ENCODE measurements at places on chromosomes 11 and 22. TPM values are rescaled to one million over a fixed set of nuclear protein-coding genes. Genes with fewer than 3 reads are reported as not detected.

DNA sequence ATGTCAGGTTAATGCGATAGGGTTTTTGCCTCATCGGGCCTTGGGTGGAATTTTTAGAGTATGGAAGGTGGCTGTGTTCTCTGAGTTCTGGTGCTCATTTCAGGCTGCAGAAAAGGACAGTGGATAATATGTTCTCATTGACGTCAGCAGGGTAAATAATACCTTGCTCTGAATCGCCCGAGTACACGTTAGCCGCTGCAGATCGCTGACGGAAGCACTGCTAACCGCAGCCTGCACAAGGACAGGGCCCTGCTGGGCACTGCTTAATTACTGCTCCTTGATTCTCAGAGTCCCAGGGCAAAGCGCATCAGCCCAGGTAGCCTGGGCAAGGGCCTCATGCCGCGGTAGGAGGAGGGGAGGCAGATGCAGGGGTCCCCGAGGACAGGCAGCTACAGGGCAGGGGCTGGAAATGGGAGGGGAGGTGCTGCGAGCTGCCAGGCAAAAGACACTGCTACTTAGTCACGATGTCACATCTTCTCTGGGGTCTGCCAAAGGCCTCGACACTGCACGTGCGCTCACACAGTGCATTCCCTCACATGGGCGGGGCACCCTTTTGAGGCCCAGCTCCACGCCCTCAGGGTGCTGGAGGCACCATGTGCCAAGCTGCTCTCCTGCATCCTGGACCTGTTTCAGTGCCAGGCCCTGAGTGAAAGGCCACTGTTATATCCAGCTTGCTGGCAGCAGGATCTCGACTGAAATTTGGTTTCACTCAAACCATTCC, 35.2 kb downstream of the PPP2R1B start:
- no peaks in the 10 kb centered on the region for H3K36me3 ChIP-seq
- no peak for DNase-seq

GRCh38 chr11:28284196-28284595, 176.0 kb downstream of the METTL15 start:
- no peaks in the 10 kb centered on the region for H3K27me3 ChIP-seq
- no peak overlapping the region for H3K27ac ChIP-seq
- DNase-seq, result no peak
- H3K4me1 ChIP-seq, result no peaks in the 10 kb centered on the region
- no peaks in the 10 kb centered on the region for H3K36me3 ChIP-seq

Gene EFCAB6
- 0.32 TPM for total RNA-seq

DNA sequence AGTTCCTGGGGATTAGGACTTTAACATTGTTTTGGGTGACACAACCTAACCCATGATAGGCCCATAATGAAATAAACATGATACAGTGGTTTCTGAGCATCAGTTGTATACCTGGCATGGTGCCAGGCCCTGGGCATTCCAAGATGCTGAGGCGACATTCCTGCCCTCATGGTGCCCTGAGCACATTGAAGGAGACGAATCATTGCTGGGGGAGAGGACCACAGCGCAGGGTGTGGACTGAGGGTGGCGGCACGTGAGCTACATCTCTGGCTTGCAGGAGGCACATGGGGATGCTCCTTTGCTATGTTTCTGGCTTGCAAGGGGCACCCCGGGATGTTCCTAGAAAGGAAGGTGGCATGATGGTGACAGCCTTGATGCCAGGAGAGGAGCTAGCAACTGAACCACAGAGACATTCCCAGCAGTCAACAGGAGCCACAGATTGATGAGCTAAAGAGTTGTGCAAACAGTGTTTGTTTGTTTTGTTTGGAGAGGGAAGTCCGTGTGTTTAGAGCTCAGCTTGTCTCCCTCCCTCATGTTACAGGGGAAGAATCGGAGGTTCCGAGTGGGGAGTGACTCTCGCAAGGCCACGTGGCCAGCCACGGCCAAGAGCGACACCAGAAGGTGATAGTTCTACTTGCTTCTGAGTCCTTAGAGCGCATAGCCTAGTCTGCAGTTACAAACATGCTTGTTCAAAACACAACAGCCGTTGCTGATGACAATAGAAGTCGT, 106.4 kb downstream of the MIAT start:
- no peak overlapping the region for H3K4me3 ChIP-seq
- DNase-seq, result no peak
- no peaks in the 10 kb centered on the region for H3K4me1 ChIP-seq

DNA sequence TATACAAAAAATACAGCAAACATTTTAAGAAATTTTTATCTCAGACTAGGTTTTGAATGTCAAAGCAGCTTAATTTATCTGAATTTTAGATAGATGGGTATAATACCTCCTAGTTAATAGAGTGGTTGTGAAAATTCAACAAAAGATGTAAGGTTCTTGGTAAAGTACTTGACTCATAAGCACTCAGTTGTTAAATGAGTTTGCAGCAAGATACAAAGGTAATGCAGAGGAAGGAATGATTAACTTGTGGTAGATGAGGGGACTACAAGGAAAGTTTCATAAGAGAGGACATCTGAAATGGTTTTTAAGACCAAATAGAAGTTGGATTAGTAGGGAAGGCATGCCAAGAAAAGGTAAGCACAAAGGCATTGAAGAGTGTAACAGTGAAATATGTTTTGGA, 37.4 kb downstream of the PPME1 start:
- no peak overlapping the region for H3K27ac ChIP-seq
- no peak overlapping the region for H3K4me3 ChIP-seq
- no peaks in the 10 kb centered on the region for H3K27me3 ChIP-seq
- H3K36me3 ChIP-seq, result no peaks in the 10 kb centered on the region
- H3K4me1 ChIP-seq, result no peaks in the 10 kb centered on the region
- DNase-seq, result no peak

Gene FGF3
- total RNA-seq, result not detected

Gene RFPL3
- total RNA-seq, result not detected

DNA sequence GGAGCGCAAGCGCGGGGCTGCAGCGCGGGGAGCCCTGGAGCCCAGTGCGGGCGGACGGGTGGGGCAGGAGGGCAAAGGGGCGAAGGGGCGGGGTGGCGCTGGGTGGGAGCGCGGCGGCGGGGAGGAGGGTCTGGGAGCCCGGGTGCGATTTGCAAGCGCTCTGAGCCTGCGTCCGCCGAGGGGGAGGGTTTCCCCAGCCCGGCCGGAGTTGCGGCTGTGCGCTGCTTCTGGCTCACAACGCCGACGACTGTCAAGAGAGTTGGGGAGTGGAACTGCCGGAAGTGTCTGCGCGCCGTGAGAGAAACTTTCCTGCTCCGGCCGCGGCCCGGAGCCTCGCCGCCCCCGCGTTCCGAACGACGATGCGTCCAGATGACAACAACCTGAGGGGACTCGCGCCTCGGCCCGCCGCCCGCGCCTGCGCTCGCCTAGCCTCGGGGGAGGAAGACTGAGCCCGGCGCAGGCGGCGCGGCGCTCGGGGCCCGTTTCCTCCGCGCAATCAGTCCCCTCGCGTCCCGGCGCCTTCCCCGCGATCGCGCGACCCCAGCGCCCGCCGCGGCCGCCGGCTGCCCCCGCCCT, at the start of gene ARHGAP42:
ARHGAP42 (plus strand) TSS at position 235 of the 576 bp plus-strand sequence. CDS start 391 bp downstream, outside the sequence.
- H3K36me3 ChIP-seq, result no peaks in the 10 kb centered on the region
- H3K27me3 ChIP-seq, result no peaks in the 10 kb centered on the region
- H3K27ac ChIP-seq, result peak within 1 kb of the TSS; percentile 63
- peaks cover 6% of the 10 kb centered on the region for H3K4me1 ChIP-seq
- peak within 1 kb of the TSS; percentile 84 for H3K4me3 ChIP-seq
- peak; percentile 61 for DNase-seq
